ENCODE measurements at places on chromosomes 13 and 19. TPM values are rescaled to one million over a fixed set of nuclear protein-coding genes. Genes with fewer than 3 reads are reported as not detected.

Gene CERS1
- total RNA-seq = 0.63 TPM

Gene DAND5
- total RNA-seq = not detected

Gene DENND1C
- 1.3 TPM for total RNA-seq

Gene ZNF667
- total RNA-seq = 22.2 TPM

DNA sequence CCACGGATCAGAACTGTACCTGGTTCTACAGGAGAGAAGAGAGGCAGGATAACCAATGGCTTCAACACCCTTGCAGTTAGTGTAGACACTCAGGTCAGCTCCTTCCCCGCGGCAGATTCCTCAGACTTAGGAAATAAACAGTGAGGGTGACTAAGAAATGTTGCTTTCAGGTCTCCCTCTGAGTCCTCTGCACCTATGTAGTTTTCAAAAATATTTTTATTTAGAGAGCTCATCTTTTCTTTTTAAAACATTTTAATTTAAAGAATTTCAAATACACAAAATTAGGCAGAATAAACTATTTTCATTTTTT, 195.2 kb downstream of the KLF12 start:
- H3K36me3 ChIP-seq = no peaks in the 10 kb centered on the region
- H3K4me1 ChIP-seq = no peaks in the 10 kb centered on the region
- no peak overlapping the region for H3K27ac ChIP-seq
- no peaks in the 10 kb centered on the region for H3K27me3 ChIP-seq

DNA sequence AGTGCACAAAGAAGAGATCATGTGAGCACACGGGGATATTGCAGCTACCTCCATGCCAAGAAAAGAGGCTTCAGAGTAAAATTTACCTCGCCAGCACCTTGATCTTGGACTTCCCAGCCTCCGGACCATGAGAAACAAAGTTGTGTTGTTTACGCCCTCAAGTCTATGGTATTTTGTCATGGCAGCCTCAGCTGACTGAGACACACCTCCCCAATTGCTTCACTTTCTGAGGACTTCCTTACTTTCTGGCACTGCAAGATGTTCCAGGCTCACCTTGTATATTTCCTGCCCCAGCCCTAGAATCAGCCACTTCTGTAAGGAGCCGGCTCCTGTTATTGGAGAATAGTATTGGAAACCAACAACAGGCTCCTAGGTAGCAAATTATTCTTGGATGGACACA, 6.6 kb upstream of the CEBPG start:
- H3K4me3 ChIP-seq = no peak overlapping the region
- H3K27ac ChIP-seq = no peak overlapping the region
- H3K36me3 ChIP-seq = no peaks in the 10 kb centered on the region
- DNase-seq = no peak
- no peaks in the 10 kb centered on the region for H3K4me1 ChIP-seq
- no peaks in the 10 kb centered on the region for H3K27me3 ChIP-seq

Data from thyroid gland (tissue), 4 donors.